ENCODE measurements at places on chromosomes 5 and 9.
A peak's percentile ranks its signal among the peaks of the same experiment; 100 is the strongest.

- DNase-seq: peak; percentile 70
Measured at GRCh38 chr9:134325813-134326723, at the start of gene RXRA. TSS of gene RXRA (plus strand) at chr9:134326455. CDS start at chr9:134326632, 177 bp downstream.

- DNase-seq: no peak
Measured at GRCh38 chr5:142783601-142784341, 13.6 kb downstream of the ARHGAP26 start.

DNA sequence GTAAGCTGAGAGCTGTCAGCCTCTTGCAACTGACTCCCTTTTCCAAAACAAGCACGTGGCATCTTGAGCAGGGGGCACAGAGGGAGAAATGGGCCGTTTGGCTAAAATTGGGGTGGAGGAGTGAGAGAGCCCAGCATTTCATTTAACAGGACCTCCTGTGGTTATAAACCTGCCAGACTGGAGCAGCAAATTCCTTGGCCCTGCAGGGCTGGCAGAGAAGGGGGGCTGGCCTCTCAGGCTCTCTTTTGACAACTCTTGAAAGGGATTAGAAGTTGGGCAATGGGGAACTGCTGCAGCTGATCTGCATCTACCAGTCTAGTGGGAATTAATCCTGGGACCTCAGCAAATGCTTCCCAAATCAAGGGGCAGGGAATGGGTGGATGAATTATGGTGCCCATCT lies 7.2 kb upstream of the POU4F3 start:
- no peak for DNase-seq

GRCh38 chr5:100313657-100314056 lies 221.5 kb upstream of the FAM174A start:
- no peak for DNase-seq
